B cell (primary cell): ENCODE measurements at places on chromosomes 11 and 22.

DNA sequence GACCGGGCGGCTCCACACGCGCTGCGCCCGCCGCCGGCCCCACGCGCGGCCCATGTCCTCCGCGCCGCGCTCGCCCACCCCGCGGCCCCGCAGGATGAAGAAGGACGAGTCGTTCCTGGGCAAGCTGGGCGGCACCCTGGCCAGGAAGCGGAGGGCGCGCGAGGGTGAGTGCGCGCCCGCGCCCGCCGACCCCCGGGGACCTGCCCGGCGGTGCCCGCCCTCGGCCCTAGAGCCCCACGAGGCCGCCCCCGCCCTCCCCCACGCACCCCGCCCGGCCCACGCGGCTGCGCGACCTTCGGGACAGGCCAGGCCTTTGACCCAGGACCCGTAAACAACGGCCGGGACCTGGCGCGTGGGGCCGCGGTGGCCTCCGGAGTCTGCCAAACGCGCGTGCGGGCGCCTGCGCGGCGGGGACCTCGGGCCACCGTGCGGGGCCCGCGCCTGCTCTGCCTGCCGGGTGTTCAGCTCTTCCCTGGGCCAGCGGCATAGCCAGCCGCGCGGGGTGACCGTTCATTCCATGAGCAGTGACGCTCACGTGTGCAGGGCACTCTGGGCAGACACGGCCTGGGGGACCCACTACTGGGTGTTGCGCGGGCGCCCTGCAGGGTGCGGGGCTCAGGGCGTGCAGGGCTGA, at the start of gene PARVB:
Gene PARVB, plus strand, starts transcription at position 15 of the 634 bp plus-strand sequence. Its CDS starts 38 bp downstream, at position 53.
- peak; percentile 67 for DNase-seq
- H3K4me3 ChIP-seq = peak within 1 kb of the TSS; percentile 72
- H3K27ac ChIP-seq = peak within 1 kb of the TSS; percentile 100
- no peaks in the 10 kb centered on the region for H3K36me3 ChIP-seq
- H3K27me3 ChIP-seq = no peaks in the 10 kb centered on the region
- peaks cover 57% of the 10 kb centered on the region for H3K4me1 ChIP-seq

- DNase-seq = no peak
- no peak overlapping the region for H3K4me3 ChIP-seq
- H3K27me3 ChIP-seq = no peaks in the 10 kb centered on the region
- no peak overlapping the region for H3K27ac ChIP-seq
Observed at GRCh38 chr11:13745165-13745564, 76.7 kb downstream of the FAR1 start.

DNA sequence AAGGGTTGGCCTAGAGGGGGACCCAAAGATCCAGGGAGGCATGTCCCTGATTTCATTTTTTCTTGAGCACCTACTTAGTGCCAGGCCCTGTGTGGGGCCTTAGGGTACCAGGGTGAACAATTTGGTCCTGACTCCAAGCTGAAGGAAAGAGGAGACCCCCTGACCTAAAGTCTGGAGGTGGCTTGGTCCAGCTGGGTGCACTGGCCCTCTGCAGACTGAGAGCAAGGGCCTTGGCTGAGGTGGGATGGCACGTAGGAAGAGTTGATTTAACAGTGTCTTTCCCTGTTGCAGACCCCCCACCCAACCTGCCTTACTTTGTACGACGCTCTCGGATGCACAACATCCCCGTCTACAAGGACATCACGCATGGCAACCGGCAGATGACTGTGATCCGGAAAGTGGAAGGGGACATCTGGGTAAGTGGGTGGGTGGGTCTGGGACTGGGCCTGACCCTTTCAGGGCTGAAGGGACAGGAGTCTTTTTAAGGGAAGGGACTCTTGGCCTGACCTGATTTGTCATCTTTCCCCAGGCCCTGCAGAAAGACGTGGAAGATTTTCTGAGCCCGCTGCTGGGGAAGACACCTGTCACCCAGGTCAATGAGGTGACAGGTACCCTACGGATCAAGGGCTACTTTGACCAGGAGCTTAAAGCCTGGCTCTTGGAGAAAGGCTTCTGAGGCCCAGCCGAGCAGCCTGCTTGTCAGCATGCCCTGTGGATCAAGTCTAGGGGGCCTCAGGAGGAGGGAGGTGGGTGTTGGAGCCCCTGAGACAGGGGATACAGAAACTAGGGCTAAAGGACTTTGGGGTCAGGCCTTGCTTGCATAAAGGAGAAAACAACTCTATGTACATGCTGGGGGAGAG, 3.3 kb downstream of the MRPL49 start:
- peaks cover 73% of the 10 kb centered on the region for H3K36me3 ChIP-seq
- no peaks in the 10 kb centered on the region for H3K27me3 ChIP-seq
- no peak overlapping the region for H3K27ac ChIP-seq

- H3K4me1 ChIP-seq = peaks cover 19% of the 10 kb centered on the region
- H3K36me3 ChIP-seq = no peaks in the 10 kb centered on the region
- H3K27me3 ChIP-seq = no peaks in the 10 kb centered on the region
- peak overlapping the region; percentile 82 for H3K27ac ChIP-seq
- peak overlapping the region; percentile 69 for H3K4me3 ChIP-seq
Observed at GRCh38 chr22:31160328-31160978, 471 bp downstream of the RNF185 start.

- H3K4me3 ChIP-seq = no peak overlapping the region
- DNase-seq = no peak
- H3K4me1 ChIP-seq = peaks cover 15% of the 10 kb centered on the region
- H3K27ac ChIP-seq = no peak overlapping the region
- H3K36me3 ChIP-seq = peaks cover 46% of the 10 kb centered on the region
Observed at GRCh38 chr11:134250246-134250645, 2.9 kb downstream of the THYN1 start.

DNA sequence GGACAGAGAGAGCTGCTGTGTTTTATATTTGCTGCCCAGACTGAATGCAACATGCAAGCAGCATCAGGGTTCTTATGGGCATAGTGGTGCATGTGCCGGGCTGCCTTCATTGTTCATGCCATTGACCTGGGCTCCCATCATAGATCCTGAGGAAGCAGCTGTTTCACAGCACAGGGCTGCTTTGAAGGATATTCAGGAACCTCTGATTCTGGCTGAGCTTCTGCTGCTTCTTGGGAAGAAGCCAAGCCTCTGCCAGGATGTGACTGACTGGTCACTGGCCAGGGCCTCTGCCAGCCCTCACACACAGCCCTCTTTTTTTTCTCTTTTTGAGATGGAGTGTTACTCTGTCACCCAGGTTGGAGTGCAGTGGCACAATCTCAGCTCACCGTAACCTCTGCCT, 43.3 kb downstream of the CYB5R2 start:
- DNase-seq = no peak
- no peak overlapping the region for H3K27ac ChIP-seq
- H3K4me1 ChIP-seq = no peaks in the 10 kb centered on the region
- no peaks in the 10 kb centered on the region for H3K36me3 ChIP-seq

DNA sequence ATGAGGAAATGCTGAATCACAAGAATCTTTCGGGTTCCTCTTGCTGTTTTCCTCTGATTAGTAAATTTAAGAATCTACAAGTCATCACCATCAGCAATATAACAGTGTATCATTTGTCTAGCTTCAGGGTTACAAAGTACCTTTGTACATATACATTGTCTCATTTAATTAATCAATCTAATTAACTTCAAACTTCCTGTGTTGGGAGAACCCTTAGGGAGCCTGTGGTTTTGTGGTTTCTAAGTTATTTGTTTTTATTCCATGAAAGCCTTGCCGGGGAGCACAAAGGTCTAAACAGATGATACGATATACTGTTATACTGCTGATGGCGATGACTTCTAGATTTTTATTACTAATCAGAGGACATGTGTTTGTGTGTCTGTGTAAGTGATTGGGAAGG, 41.0 kb downstream of the TIMP3 start:
- no peaks in the 10 kb centered on the region for H3K27me3 ChIP-seq
- no peak for DNase-seq
- H3K27ac ChIP-seq = no peak overlapping the region
- no peaks in the 10 kb centered on the region for H3K4me1 ChIP-seq
- H3K4me3 ChIP-seq = no peak overlapping the region

DNA sequence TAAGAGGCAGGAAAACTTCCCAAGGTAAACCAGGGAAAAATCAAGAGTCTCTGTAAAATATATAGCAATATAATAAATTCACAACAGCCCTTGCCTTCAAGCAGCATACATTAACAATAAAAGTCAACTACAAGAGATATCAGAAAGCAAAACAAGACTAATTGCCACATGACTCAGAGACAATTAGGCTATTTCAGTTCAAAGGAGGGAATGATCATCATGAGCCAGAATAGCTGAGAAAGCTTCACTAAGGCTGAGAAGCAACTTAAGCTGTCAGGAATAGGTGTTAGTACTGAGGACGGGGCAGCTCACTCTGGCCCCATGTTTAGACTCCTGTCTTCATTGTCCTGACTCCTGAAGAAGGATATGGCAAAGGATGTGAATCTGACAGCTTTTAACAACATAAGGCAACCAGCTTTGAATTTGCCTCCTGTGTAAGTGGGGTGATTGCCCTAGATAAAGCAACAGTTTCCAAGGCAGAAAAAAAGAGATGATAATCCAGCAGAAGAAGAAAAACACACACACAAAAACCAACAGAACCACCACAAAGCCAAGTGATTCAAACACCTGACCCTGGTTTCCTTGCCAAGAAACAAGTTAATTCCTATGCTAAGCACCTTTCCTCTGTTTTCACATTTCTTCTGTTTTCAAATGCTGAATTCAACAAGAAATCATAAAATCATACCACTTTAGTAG, 60.8 kb downstream of the SIK3 start:
- peaks cover 31% of the 10 kb centered on the region for H3K4me1 ChIP-seq
- no peaks in the 10 kb centered on the region for H3K36me3 ChIP-seq
- no peak for DNase-seq
- no peak overlapping the region for H3K27ac ChIP-seq
- H3K4me3 ChIP-seq = no peak overlapping the region

GRCh38 chr22:44049486-44050231, 25.6 kb downstream of the PARVB start:
- no peak overlapping the region for H3K4me3 ChIP-seq
- no peaks in the 10 kb centered on the region for H3K36me3 ChIP-seq
- H3K27me3 ChIP-seq = no peaks in the 10 kb centered on the region
- peak; percentile 37 for DNase-seq

DNA sequence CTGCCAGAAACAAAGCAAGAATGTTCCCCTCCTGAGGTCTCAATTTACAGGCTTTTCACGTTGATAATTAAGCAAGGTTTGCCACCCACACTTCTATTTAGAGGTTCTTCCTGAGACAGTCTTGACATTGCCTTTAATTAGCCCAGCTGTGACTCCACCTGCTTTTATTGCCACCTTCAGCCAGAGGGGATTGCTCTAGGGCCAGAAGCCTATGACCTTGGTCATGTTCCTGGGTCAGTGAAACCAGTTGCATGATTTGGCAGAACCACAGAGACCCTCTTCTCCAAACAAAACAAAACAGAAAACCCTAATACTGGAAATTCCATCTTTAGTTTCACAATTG, 89.8 kb downstream of the APIP start:
- no peak overlapping the region for H3K27ac ChIP-seq
- DNase-seq = no peak
- H3K36me3 ChIP-seq = no peaks in the 10 kb centered on the region
- no peaks in the 10 kb centered on the region for H3K27me3 ChIP-seq

DNA sequence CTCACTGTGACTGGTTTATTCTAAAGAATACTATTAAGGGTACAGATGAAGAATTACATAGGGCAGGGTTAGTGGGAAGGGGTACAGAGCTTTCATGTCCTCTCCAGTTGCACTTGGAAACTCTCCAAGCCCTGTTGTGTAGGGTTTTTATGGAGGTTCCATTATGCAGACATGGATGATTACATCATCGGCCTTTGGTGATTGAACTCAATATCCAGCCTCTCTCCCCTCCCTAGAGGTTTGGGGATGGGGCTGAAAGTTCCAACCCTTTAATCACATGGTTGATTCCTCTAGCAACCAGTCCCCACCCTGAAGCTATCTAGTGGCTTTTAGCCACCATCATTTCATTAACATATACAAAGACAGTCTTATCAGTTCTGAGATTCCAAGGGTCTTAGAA, 472.6 kb downstream of the BUD13 start:
- no peaks in the 10 kb centered on the region for H3K36me3 ChIP-seq
- DNase-seq = no peak
- no peaks in the 10 kb centered on the region for H3K4me1 ChIP-seq
- no peaks in the 10 kb centered on the region for H3K27me3 ChIP-seq
